ENCODE measurements at places on chromosomes 2 and 18. TPM values are rescaled to one million over a fixed set of nuclear protein-coding genes. Genes with fewer than 3 reads are reported as not detected.

- peak; percentile 80 for DNase-seq
These were observed at the start of gene RAMP1 for GRCh38 chr2:237859533-237860272. TSS of gene RAMP1 (plus strand) at chr2:237859623. CDS start at chr2:237859676, 53 bp downstream.

- DNase-seq = no peak
These were observed 365.1 kb upstream of the NETO1 start for GRCh38 chr18:73232933-73233332.

GRCh38 chr2:12884713-12885282 lies 168.1 kb downstream of the TRIB2 start:
- DNase-seq = no peak

DNA sequence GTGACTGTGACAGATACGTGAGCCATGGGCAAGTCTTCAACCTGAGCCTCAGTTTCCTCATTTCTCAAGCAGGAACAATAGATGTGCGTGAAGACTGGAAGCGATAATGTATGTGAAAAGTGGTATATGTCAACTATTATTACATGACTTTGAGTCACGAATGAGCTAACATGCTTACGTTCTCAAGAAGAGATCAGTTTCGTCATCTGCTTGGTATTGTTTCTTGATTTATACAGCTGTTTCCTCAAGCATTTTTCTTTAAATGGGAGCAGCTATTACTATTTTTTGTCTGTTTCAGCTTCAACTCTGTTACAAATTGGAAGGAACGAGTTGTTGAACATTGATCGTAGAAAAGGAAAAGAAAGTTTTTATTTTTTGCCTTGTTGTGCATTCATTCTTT lies 48.5 kb upstream of the THOC1 start:
- DNase-seq = no peak

- peak; percentile 37 for DNase-seq
These were observed 87.8 kb downstream of the LYPD1 start for GRCh38 chr2:132581991-132582738.

DNA sequence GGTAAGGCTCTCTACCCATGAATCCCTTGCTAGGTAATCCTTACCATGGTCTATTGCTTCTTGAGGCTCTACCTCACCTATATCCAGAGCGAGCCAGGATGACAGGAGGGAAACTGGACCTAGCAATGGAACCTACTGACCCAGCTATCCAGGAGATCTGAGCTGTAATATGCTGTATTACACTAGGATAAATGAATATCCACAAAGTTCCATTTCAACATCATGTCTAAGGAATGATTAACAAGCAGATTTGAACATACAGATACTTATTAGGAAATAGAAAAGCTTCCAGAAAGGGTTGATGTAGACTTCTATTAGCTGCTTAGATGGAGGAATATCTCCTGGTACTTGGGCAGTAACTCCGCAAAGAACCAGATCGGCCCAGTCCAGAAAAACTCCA lies 110.1 kb downstream of the BAZ2B start:
- DNase-seq = no peak

DNA sequence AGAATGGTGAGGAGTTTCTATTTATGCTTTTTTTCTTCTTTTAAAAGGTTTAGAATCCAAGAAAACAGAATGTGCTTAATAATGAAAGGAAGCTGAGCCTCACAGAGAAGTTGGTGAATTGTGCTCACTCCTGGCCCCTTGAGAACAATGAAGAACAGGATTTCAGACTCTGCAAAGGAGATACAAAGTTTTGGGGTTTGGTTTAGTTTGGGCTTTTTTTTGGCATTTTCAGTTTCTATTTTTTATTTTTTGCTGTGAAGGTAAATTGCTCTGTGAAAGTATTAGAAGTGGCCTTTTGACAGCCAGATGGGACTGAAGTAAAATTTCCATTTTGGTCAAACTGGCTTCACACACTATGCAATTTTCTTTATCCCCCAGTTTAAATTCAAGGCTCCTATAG lies 247.3 kb upstream of the GYPC start:
- no peak for DNase-seq

DNA sequence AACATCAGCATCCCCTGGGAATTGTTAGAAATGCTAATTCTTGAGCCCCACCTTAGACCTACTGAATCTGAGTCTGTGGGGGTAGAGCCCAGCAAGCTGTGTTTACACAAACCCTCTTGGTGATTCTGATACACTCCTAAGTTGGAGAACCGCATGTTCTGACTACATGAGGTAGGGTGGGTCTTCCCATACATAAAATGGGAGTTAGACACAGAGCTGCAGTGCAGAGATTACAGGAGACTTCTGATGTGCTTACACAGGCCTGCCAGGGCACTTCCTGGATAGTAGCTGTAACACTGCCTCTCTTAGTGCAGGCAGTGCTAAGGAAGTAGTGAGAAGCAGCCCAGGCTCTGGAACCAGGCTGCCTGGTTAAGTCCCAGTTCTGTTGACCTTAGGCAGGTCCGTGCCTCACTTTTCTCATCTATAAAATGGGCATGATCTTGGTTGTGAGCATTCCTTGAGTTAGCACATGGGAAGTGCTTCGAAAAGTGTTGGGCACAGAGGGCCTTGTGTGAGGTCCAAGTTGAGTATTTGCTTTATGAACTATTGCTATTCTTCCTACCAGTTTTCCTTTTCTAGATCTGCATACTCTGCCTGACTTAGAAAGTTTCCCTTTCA lies 67.3 kb downstream of the GLI2 start:
- no peak for DNase-seq

DNA sequence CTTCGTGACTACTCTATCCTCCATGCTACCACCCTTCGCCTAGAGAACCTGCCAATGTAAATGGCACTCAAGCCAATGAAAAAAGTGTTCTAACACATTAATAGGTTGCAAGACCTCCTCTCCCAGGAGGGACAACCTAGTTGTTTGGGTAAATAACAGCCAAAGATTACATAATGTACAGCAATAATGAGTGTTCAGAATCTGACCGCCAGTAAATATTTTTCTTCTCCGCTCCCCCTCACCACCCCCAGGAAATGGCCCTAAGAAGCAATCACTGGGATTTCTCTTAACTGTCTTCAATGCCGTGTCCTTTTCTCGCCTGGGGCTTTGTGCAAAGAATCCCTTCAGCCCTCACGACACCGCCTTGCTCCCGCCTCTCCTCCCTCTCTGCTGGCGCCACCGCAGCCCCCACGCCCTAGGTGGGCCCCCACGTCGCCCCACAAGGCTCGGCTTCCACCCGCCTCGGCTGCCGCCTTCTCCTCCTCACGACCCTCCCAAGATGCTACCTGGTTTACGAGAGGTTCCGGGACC lies 458 bp downstream of the HYCC2 start:
- DNase-seq = peak; percentile 13

DNA sequence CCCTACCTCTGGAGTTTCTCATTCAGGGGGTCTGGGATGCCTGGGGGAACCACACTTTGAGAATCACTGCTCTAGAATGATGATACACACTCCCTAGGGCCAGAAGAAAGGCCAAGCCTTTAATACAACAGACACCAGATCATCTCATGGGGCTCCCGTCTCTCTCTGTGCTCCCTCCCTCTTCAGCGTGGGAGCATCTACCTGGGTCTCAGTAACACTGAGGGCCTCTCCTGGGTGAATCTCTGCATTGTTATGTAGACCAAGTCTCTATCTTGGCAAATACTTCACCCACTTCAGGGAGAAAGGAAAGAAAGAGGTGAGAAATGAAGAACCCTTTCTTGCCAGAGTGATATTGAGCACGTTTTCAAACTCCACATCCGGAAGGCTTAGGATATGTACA lies 146.8 kb upstream of the MSH6 start:
- peak; percentile 70 for DNase-seq

GRCh38 chr2:109533823-109534222 lies 79.9 kb downstream of the SEPTIN10 start:
- peak; percentile 8 for DNase-seq

- DNase-seq = no peak
These were observed 952.9 kb downstream of the TRIB2 start for GRCh38 chr2:13669607-13670006.

- peak; percentile 52 for DNase-seq
These were observed 58.0 kb downstream of the ZNF519 start for GRCh38 chr18:14074187-14074586.

GRCh38 chr2:239669899-239670460 lies 269.2 kb upstream of the HDAC4 start:
- DNase-seq = no peak

GRCh38 chr2:120430957-120431356 lies 85.0 kb downstream of the INHBB start:
- DNase-seq = no peak

DNA sequence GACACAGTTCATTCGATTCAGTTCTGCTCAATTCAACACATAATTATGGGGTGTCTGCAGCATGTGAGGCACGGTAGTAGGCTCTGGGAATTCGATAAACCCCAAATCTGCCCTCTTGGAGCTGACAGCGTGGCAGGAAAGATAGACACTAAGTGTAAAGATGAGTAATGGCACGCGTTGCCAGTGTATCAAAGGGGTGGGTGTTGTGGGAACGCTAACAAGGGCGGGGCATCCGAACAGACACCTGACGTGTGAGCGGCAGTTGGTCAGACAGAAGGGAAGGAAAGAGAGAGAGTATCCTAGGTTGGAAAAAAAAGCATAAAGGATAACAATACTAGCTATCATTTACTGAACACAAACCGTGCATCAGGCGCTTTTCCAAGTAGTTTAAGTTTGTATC lies 125.7 kb upstream of the HAAO start:
- DNase-seq = no peak

AKAIN1 gene
- not detected for total RNA-seq

GRB14 gene
- 6.0 TPM for total RNA-seq

YES1 gene
- 69.4 TPM for total RNA-seq

RUFY4 gene
- not detected for total RNA-seq

PFN4 gene
- not detected for total RNA-seq
